ENCODE measurements at places on chromosomes 13 and 19.

DNA sequence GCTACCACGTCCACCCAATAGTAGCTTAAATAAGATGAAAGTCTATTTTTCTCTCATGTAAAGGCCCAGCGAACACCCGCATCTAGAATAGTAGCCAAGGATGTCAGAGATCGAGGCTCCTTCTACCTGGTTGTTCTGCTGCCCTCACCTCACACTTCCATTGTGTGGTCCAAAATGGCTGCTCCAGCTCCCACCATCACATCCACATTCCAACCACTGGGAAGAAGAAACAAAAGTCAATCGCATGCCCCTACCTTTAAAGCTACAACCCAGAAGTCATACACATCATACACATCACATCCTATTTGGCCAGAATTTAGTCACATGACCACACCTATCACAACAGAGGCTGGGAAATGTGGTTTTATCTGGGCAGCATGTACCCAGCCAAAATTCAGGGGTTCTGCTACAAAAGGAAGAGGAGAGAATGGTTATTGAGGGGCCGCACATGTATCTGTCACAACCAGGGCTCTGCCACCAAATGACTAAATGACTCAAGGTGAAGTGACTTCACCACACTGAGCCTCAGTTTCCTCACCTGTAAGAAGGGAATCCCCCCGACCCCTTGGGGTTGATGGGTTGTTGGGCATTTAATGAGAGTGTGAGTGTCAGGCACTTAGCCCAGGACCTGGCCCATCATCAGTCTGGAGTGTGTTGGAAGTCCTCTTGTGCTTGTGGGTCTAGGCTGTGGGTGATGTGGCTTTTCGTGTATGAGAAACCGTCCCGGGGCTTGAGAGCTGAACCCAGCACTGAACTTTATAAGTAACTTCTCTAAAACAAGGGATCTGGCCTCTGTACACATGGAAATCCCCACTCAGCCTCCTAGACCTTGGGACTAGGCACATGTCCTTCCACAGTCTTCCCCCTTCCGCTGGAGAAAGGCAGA lies 10.2 kb upstream of the CBLC start:
- H3K4me1 ChIP-seq, result peaks cover 36% of the 10 kb centered on the region
- no peak overlapping the region for H3K4me3 ChIP-seq
- no peak for DNase-seq
- H3K36me3 ChIP-seq, result no peaks in the 10 kb centered on the region
- H3K27me3 ChIP-seq, result no peaks in the 10 kb centered on the region

DNA sequence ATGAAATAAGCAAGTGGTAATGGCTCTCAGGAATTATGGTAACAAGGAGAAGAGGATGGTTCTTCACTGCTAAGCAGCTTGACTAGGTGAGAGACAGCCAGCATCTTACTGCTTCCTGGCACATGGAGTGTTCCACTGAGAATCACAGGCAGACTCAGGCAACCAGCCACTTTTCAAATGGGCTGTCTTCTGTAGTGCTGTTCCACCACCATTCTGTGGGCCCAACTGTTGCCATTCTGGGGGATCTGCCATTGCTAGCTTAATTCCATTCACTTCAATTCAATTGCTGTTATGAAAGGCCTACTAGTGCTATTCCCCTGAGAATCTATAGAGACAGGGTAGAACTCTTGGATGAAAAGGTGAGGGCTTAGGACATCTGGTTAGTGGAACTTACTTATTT lies 341.9 kb downstream of the KCNRG start:
- no peaks in the 10 kb centered on the region for H3K27me3 ChIP-seq
- no peak for DNase-seq
- no peaks in the 10 kb centered on the region for H3K36me3 ChIP-seq
- no peak overlapping the region for H3K4me3 ChIP-seq
- no peak overlapping the region for H3K27ac ChIP-seq

DNA sequence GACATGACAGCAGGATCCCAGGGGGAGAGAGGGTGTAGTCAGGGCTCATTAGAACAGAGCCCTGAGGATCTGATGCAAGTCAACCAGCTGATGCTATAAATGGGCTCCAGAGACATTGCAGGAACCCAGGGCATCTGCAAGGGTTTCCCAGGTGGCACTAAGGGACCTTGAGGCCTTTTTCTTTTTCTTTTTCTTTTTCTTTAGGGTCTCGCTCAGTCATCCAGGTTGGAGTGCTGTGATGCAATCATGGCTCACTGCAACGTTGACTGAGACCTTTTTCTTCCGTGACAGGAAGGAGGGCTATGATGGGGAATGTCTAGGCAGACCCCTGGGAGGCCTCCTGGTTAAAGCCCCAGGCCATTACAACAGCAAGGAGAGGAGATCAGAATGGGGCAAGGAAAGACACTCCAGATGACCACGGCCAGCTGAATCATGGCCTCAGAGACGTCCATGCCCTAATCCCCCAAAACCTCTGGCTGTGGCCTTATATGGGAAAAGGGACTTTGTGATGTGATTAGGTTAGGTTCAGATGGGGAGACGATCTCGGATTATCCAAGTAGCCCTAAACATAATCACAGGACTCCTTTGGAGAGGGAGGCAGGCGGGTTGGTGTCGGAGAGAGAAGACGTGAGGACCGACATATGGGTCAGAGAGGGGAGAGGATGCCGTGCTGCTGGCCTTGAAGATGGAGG lies 4.5 kb upstream of the FCGRT start:
- no peak for DNase-seq
- no peaks in the 10 kb centered on the region for H3K27me3 ChIP-seq
- no peak overlapping the region for H3K4me3 ChIP-seq
- no peaks in the 10 kb centered on the region for H3K36me3 ChIP-seq

GRCh38 chr19:35509861-35510625 lies 3.4 kb downstream of the DMKN start:
- peaks cover 39% of the 10 kb centered on the region for H3K27me3 ChIP-seq
- H3K4me1 ChIP-seq, result peaks cover 17% of the 10 kb centered on the region
- H3K27ac ChIP-seq, result peak overlapping the region; percentile 69
- no peaks in the 10 kb centered on the region for H3K36me3 ChIP-seq
- DNase-seq, result peak; percentile 72

- peaks cover 36% of the 10 kb centered on the region for H3K4me1 ChIP-seq
- peaks cover 33% of the 10 kb centered on the region for H3K36me3 ChIP-seq
Measured at GRCh38 chr19:2274931-2275535, 6.9 kb downstream of the PEAK3 start.

DNA sequence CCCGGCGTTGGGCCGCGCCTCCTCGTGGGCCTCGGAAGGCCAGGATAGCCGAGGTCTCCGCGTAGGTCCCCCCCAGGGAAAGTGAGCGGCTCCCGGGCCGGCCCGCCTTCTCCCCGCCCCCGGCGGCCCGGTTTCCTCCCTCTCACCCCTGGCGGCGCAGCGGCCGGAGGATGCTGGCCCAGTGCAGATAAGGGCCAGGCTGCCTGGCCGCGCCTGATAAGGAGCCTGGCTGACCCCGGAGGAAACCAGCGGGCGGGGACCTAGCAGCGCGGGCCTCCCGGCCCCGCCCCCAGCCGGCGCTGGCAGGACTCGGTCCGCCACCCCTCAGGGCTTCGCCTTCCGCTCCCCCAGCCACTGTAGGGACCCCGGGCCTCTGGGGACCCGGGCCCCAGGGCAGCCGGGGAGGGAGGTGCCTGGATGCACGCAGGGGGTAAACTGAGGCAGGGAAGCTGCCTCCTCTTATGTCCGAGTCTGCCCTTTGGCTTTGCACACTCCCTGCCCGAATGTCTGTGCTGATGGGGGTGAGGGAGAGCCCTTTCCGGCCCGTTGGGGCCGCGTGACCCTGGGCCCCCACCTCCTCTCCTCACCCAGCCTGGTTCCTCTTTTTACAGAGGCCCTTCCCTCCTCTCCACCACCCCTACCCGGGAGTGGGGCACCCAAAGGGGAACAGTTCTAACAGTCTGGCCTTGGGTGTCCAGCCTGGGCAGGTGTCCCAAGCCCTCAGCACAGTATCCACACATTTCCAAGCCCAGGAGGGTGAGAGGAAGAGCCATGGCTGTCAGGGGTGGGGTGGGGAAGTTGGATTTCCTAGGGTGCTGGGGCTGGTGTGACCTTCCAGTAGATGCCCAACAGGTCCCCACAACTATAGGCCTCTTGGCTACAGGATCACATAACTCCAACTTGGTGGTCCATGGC lies at the start of gene LYL1:
LYL1 (minus strand) TSS at position 193 of the 915 bp plus-strand sequence. CDS start 1,687 bp downstream, outside the sequence.
- peak within 1 kb of the TSS; percentile 23 for H3K4me3 ChIP-seq
- H3K27me3 ChIP-seq, result peaks cover 49% of the 10 kb centered on the region

GRCh38 chr13:105509981-105510762 lies 1025.3 kb downstream of the EFNB2 start:
- H3K4me3 ChIP-seq, result no peak overlapping the region
- H3K27me3 ChIP-seq, result no peaks in the 10 kb centered on the region
- no peaks in the 10 kb centered on the region for H3K36me3 ChIP-seq
- H3K27ac ChIP-seq, result no peak overlapping the region
- no peaks in the 10 kb centered on the region for H3K4me1 ChIP-seq
- DNase-seq, result no peak

GRCh38 chr13:95381212-95381527 lies 79.9 kb upstream of the ABCC4 start:
- no peak for DNase-seq
- no peak overlapping the region for H3K27ac ChIP-seq
- no peak overlapping the region for H3K4me3 ChIP-seq

- no peak overlapping the region for H3K27ac ChIP-seq
- no peaks in the 10 kb centered on the region for H3K27me3 ChIP-seq
- no peak for DNase-seq
Measured at GRCh38 chr19:47357788-47358680, 8.9 kb downstream of the DHX34 start.

DNA sequence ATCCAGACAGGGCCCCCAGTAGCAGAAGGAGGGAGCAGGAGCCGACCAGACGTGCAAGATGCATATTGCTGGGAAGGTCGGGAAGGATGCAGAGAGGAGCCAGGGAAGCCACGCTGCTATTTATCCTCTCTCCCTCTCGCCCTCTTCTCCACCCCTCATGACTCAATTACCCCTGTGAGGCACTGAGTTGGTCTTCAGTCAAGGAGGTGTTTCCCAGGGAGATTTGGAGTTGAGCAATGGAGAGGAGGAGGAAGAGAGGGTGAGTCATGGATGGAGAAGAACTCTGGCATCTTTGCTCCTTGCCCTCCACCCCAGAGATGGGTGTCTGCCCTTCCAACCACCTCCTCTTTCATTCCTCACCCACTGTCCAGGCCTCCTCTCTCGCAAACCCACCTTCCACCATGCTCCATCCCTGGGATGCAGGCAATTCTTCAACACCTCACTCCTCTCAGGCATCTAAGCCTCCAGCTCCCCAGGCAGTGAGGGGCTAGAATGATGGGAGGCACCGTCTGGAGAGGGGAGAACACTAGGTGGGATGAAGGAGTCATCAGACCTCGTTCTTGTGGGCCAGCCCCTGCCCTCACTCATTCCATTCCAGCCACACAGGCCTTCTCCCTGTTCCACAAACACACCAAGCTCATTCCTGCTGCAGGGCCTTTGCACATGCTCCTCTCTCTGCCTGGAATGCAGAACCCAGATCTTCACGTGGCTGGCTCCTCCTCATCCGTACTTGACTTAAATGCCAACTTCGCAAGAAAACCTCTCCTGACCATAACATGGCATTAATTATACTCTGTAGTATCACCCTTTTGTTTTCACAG lies at the start of gene SBSN:
SBSN (minus strand) TSS at position 94 of the 821 bp plus-strand sequence; CDS start at position 64, 30 bp downstream.
- H3K27ac ChIP-seq, result no peak within 1 kb of the TSS
- no peak for DNase-seq
- H3K4me1 ChIP-seq, result peaks cover 1% of the 10 kb centered on the region
- peaks cover 40% of the 10 kb centered on the region for H3K27me3 ChIP-seq
- H3K4me3 ChIP-seq, result no peak within 1 kb of the TSS
- no peaks in the 10 kb centered on the region for H3K36me3 ChIP-seq

DNA sequence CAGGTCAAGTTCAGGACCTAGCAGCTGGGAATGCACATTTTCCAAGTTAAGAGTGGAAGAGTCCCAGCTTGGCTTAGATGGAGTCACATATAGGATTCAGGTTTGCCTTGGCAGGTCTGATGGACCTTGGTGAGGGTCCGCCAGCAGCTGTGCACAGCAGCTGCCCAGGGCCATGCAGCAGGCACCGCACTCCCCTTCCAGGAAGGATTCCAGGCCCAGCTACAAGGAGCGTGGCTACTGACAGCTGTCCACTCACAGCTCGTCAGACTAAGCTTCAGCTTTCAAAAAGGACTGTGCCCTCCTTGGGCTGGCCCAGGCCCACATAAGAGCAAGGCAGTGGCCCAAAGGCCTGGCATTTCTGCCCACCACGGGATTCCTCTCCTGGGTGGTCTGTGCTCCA lies 68.4 kb downstream of the ALOX5AP start:
- no peak overlapping the region for H3K4me3 ChIP-seq
- peaks cover 9% of the 10 kb centered on the region for H3K4me1 ChIP-seq
- H3K27ac ChIP-seq, result no peak overlapping the region
- no peaks in the 10 kb centered on the region for H3K27me3 ChIP-seq

GRCh38 chr19:13463296-13463695 lies 43.0 kb downstream of the CACNA1A start:
- H3K4me3 ChIP-seq, result no peak overlapping the region
- no peaks in the 10 kb centered on the region for H3K36me3 ChIP-seq
- no peaks in the 10 kb centered on the region for H3K27me3 ChIP-seq
- no peak overlapping the region for H3K27ac ChIP-seq
- H3K4me1 ChIP-seq, result no peaks in the 10 kb centered on the region

DNA sequence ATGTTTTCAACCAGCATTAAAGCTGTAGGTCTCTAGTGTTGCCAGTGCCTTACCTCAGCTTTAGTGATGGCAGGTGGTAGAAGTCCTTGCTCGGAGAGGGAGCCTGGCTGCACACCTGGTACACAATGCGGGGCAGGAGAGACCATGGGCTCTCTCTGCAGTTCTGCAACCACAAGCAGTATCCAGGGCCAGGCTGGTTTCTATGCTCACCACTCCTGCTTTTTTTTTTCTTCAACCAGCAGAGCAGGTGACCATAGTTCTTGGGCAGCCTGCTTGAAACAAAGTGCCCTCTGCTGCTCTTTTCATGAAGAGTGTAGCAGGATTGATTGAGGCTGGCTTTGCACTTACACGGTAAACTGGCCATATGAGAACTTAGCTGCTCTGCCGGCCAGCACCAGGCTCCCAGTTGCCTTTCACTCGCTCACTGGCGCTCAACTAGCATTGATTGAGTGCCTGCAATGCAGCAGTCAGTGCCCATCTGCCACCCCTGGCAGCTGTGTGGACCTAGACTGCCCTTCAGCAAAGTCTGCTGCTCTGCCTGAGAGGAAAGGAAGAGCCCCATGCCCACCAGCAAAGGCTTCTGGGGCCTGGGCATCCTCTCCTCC lies 4.4 kb upstream of the CHAMP1 start:
- H3K36me3 ChIP-seq, result peaks cover 15% of the 10 kb centered on the region
- H3K4me1 ChIP-seq, result peaks cover 5% of the 10 kb centered on the region
- H3K27me3 ChIP-seq, result no peaks in the 10 kb centered on the region
- H3K27ac ChIP-seq, result no peak overlapping the region
- no peak overlapping the region for H3K4me3 ChIP-seq
- DNase-seq, result no peak

DNA sequence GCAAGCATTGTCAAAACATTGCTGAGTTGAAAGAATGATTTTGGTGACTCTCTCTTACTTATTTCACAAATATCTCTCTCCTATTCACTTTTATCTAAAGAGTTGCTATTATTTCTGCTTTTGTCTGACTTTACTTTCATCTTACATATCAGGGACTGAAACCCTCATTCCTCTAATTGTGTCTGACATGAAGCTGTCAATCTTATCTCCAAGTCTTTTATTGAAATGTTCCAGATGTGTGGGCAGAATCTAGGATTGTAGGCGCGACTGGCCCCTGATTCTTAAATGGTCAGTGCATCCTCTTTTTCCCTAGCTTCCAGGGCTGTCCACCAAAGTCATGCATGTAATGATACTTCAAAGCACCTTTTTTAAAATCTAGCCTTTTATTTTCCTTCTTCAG lies 174.6 kb downstream of the NDFIP2 start:
- no peak overlapping the region for H3K27ac ChIP-seq
- no peak for DNase-seq
- H3K36me3 ChIP-seq, result no peaks in the 10 kb centered on the region
- H3K27me3 ChIP-seq, result no peaks in the 10 kb centered on the region

- no peak for DNase-seq
- no peaks in the 10 kb centered on the region for H3K27me3 ChIP-seq
- H3K4me3 ChIP-seq, result no peak overlapping the region
- H3K36me3 ChIP-seq, result no peaks in the 10 kb centered on the region
Measured at GRCh38 chr13:78036841-78037240, 118.2 kb upstream of the EDNRB start.

Measured in large intestine (tissue), 12 donors.